T-helper 2 cell treated with Interferon-gamma antibody and Interleukin-4, amounts not matched to agents 5 μg/mL and 100 μg/mL, for 36 hours (primary cell): ENCODE measurements at places on chromosomes 6 and 20.

DNA sequence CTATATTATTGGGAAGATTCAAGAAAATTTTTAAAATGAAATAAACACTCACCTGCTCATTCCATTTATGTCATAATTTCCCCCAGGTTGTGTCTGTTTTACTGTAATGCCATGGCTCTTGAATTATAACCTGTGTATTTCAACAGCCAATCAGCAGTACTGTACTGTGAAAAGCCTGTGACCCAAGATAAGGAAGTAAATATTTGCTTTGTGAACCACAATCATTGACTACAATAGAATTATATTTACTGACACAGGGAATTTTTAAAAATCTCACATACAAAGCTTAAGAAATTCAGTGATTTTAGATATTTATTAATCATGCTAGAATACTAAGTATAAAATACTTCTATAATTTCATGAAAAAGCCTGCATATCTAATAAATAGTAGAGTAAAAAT lies 6.0 kb downstream of the RGS17 start:
- DNase-seq = no peak

DNA sequence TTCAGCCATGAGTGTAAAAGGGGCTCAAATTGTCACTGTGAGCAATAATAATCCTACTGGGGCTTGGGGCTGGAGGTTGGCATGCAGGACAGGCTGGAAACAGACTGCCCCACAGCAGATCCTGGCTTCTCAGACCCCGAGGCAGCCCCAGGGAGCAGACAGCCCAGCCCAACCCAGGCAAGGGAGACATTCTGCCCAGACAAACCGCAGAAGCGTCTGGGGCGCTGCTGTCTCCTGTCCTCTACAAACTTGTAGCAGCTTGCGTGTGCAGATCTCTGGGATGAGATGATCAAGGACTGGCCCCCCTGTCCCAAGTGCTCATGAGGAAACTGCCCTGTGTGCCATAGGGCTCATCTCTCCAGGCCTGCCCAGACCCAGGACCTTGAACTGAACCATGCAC lies 84.6 kb downstream of the MAFB start:
- DNase-seq = no peak

- DNase-seq = no peak
These were observed 30.3 kb downstream of the PPP1R16B start for GRCh38 chr20:38835792-38836191.

DNA sequence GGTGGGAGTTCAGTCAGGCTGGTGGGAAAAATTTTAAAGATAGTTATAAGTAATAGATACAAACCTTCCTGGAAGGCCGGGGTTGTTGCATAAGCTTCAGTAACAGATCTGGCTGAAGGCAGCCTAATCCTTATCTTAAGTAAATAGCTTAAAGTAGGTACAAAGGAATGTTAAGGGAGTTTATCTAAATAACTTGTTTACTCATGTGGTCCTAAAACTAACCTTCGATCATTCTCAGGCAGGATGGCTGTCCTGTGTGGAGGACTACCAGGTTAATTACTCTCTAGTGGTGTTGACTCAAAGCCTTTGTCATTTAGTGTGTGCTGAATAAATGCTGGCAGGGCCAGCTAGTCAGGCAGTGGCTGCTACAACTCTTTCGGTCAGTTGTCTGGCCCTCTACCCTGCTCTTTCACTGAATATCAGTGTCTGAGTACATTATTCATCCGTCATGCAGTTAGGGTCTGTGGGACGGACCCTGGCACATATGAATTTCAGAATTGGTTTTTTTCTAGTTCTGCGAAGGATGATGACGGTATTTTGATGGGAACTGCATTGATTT lies 131.6 kb upstream of the TAB2 start:
- no peak for DNase-seq

GRCh38 chr6:146819596-146820320 lies 221.0 kb downstream of the ADGB start:
- DNase-seq = no peak

DNA sequence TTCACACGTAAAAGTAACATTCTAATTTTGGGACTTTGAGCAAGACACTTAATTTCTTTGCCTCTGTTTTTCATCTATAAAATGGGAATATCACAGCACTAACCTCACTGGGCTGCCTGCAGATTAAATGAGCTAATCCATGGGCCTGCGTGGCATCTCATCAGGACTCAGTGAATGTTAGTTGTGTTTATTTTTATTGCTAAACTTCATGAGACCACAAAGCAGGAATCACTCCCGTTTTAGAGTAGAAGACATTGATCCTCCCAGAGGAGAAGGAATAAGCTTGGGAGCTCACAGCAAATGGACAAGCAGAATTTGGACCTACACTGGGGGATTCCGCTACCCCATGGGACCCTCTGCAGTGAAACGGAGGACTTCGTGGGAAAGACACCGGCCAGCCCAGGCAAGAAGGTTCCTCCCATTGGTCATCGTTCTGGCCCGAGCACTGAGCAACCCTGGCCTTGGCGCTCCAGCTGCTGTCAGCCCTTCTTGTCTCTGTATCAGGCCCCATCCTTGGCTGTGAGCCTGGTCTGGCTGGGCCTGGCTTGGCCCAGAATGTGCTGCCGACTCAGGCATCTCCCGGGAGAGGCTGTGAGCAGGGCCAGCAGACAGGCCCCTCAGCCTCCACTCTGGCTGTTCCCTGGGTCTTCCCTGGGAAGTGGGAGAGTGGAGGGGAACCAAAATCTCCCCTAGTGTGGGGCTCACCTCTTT lies 79.8 kb downstream of the NFATC2 start:
- no peak for DNase-seq

DNA sequence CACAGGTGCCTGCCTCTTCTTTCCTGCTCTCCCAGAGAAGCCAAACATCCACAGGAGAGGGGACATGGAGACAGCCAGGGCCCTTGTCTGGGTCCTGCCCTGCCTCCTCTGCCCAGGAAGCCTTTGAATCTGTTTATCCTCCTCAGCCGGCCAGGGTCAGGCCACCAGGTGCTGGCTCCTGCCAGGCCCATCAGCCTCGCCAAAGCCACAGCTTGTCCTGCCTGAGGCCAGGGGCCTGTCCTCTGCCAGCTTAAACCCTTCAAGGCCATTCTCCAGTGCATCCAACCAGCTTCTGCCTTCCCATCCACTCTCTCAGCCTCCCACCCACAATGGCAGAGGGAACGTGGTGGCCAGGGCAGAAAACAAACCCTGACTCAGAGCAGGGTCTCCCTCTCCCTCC lies 254.6 kb downstream of the ANKRD60 start:
- DNase-seq = no peak

GRCh38 chr6:55290736-55291135 lies 36.5 kb upstream of the GFRAL start:
- DNase-seq = no peak

GRCh38 chr20:38283236-38283635 lies 20.7 kb upstream of the BPI start:
- no peak for DNase-seq

DNA sequence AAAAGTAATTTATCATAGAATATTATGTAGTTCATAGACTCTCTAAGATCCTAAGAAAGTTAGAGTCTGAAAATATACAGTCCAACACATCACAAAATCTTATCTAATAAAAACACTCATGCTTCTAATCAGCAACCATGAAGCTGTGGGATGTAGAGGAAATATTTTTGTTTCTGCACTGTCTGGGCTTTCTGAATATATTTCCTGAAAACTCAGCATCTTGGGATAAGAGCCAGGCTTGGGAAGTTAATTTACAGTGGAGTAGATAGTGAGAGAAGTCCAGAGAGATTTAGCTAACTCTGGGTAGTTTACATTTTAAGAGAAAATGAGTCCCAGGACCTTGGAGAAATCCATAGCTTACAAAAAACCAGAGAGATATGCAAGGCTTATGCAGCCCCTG lies 150.4 kb upstream of the BMP5 start:
- DNase-seq = no peak

- DNase-seq = no peak
These were observed 37.5 kb downstream of the SASH1 start for GRCh38 chr6:148379966-148380713.
